Hepatocyte (in vitro differentiated cells): ENCODE measurements at places on chromosomes 6 and 20. TPM values are rescaled to one million over a fixed set of nuclear protein-coding genes. Genes with fewer than 3 reads are reported as not detected.
A peak's percentile ranks its signal among the peaks of the same experiment; 100 is the strongest.

- H3K4me1 ChIP-seq, result no peaks in the 10 kb centered on the region
- no peaks in the 10 kb centered on the region for H3K36me3 ChIP-seq
- no peak overlapping the region for H3K27ac ChIP-seq
- H3K4me3 ChIP-seq, result no peak overlapping the region
- no peak for DNase-seq
- H3K27me3 ChIP-seq, result no peaks in the 10 kb centered on the region
These were observed 107.9 kb upstream of the FLRT3 start for GRCh38 chr20:14445310-14445709.

DNA sequence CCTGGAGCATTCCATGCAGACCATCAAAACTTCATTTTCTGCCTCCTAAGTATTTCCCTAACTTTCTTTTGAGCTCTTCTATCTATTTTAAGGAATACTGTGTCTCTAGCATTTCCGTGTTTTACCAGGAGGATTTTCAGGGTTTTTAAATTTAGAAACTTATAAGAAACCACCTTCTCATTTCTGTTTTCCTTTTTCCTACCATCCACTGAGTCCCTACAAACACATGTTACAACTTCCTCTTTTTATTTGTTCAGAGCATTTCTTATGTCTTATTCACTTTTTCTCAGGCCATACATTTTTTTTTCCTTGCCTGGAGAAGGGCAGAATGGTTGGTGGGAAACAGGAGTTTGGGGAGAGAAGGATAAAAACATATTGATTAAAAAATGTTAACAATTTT, 130.0 kb upstream of the BMP5 start:
- no peaks in the 10 kb centered on the region for H3K36me3 ChIP-seq
- H3K27ac ChIP-seq, result no peak overlapping the region
- H3K4me1 ChIP-seq, result no peaks in the 10 kb centered on the region
- DNase-seq, result no peak

DNA sequence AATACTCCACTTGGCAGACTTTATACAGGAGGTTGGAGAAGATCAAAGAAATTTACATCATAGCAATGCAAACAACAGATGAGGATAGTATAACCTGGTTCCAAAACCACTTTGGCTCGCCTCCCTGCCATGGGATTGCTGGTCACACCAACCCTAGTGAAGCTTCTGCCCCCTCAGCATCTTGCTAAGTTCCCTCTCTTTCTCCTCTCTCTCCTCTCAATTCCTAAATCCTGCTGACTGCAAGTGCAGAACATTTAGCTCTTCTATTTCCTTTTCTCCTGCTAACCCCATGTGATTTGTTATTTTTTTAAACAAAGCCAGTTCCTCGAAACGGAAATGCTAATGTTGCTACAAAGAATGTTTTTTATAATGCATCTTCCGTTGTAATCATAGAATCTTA, 50.3 kb upstream of the LY86 start:
- no peaks in the 10 kb centered on the region for H3K4me1 ChIP-seq
- H3K36me3 ChIP-seq, result no peaks in the 10 kb centered on the region
- H3K4me3 ChIP-seq, result no peak overlapping the region
- no peak overlapping the region for H3K27ac ChIP-seq
- peaks cover 42% of the 10 kb centered on the region for H3K27me3 ChIP-seq

DNA sequence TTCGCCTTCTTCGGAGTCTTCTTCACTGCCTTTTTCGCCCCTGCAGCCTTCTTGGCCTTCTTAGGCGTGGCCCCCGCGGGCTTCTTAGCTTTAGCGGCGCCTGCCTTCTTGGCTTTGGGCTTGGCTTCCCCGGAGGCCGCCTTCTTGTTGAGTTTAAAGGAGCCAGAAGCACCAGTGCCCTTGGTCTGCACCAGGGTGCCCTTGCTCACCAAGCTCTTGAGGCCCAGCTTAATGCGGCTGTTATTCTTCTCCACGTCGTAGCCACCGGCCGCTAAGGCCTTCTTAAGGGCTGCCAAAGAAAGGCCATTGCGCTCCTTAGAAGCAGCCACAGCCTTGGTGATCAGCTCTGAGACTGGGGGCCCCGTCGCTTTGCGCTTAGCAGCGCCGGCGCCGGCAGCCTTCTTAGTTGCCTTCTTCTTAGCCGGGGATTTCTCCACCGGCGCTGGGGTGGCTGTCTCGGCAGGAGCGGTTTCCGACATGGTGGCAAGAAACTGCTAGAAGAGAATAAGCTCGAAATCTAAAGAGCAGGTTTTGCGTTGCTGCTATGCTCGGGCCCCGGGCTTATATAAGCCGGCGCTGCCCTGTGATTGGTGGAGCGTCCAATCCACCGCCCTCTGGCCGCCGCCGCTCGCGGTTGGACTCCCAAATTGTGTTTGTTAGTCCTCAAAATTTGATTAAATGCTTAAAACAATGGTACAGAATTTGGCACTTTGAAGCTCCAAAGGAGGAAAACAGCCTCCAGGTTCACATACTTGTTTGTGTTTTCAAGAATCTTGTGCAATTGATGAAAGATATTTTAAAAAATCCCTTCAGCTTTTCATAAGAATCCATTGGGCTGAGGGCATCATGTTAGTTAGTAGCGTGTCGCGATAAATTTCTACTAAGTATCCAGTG, 44.9 kb downstream of the OR2B2 start:
- H3K4me1 ChIP-seq, result peaks cover 7% of the 10 kb centered on the region
- no peaks in the 10 kb centered on the region for H3K27me3 ChIP-seq
- H3K27ac ChIP-seq, result peak overlapping the region; percentile 52
- DNase-seq, result peak; percentile 83

DNA sequence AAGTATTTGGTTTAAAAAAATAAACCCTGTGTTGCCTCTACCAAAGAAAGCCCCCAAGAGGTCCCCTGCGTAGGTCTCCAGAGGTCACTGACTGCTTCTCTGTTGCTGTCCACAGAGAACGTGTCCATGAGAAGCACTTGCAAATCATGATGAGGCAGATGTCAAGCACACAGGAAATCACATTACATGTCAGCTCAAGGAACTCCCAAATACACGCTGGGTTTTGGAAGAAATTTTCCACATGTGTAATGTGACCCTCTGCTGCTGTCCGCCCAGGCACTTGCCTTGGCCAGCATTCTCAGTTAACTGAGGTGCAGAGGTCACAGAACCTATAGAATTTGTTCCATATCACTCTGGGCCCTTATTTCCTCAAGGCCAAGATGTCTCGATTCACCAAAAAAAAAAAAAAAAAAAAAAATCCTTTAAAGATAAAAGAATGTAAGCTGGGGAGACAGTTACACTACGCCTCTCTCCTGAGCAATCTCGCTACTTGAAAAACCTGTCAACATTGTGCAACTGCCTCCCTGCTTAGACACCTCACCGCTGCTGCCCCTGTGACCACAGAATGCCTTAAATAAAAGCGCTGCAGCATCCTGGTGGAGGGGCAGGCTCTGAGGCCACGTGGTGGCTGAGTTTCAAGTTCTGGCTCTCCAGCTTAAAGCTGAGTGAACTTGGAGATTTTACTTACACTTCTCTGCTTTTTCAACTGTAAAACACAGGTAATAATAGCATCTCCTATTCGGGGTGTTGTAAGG, 42.3 kb downstream of the SLC22A23 start:
- peaks cover 30% of the 10 kb centered on the region for H3K4me1 ChIP-seq
- no peaks in the 10 kb centered on the region for H3K27me3 ChIP-seq
- no peaks in the 10 kb centered on the region for H3K36me3 ChIP-seq

DNA sequence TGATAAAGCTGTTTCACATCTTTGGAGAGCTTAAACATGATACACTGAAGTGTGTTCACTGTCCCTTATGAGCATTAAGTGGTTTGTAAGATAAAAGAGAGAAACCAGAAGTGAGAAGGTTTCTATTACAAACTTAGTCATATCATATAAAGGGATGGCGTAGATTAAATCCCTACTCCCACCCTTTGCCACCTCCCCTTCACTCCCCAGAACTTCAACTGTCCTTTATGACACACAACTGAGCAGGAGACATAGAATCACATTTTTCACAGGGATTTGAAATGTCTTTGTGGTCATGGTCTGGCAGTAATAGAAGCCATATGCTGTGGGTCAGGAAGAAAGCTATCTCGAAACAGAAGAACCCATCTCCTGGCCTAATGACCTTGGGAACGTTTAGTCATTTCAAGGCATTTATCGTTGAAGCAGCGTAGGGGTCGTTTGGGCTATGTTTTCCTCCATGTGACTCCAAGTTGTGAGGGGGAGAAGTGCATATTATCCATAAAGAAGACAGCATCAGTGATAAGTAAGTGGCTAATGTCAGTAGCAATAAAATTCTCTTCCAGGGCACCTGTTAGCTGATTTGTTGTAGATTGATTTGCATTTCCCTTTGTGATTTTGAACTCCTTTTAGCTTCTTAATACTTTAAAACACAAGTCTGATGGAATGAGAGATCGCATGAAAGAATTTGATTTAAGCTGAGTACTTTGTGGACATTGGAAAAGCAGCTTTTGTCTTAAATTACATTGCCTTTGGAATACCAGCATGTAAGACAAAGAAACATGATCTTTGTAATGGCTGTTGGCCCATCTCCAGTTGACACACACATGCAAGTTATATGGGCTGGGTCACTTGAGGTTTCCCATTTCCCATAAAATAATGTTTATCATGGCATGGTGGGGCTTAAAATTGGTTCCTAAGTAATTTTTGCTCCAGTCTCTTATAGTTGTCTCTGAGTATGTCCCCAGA, 501.5 kb upstream of the FLRT3 start:
- no peaks in the 10 kb centered on the region for H3K27me3 ChIP-seq
- DNase-seq, result peak; percentile 22
- H3K4me3 ChIP-seq, result no peak overlapping the region

The PRDM1 gene
- total RNA-seq, result 19.1 and 19.3 TPM in 2 replicates

The CTSZ gene
- total RNA-seq, result 123 and 161 TPM in 2 replicates
